ENCODE measurements at places on chromosomes 3 and 15.

- peak; percentile 5 for DNase-seq
Observed at GRCh38 chr3:146625186-146625775, 20.1 kb upstream of the PLSCR5 start.

GRCh38 chr3:189338366-189338765, 166.6 kb downstream of the TPRG1 start:
- no peak for DNase-seq

DNA sequence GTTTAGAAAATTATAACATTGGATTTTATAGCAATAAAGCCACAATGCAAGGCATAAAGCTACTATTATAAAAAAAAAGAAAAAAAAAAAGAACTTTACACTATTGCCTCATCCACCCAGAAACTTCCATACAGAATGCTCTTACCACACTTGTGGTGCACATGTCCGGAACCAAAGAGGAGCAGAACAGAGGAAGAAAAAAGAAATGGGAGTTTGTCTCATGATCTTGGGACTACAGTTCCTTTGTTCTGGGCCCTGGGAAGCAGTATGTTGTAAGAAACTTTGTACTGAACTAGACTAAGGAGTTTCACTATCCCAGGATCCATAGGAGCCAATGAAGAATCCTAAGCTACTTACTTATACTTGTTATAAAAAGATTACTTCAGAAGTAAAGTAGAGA, 36.1 kb downstream of the FMN1 start:
- no peak for DNase-seq

- no peak for DNase-seq
Observed at GRCh38 chr3:141659821-141660613, 78.1 kb upstream of the RNF7 start.

- DNase-seq, result no peak
Observed at GRCh38 chr15:71883447-71883846, 73.1 kb downstream of the NR2E3 start.

GRCh38 chr3:114496874-114497273, 203.0 kb downstream of the TIGIT start:
- DNase-seq, result no peak

- no peak for DNase-seq
Observed at GRCh38 chr15:57440167-57440566, 63.9 kb downstream of the CGNL1 start.

- DNase-seq, result no peak
Observed at GRCh38 chr15:47688573-47689086, 28.7 kb upstream of the SEMA6D start.

- DNase-seq, result no peak
Observed at GRCh38 chr3:122002611-122003010, 19.4 kb downstream of the ILDR1 start.

DNA sequence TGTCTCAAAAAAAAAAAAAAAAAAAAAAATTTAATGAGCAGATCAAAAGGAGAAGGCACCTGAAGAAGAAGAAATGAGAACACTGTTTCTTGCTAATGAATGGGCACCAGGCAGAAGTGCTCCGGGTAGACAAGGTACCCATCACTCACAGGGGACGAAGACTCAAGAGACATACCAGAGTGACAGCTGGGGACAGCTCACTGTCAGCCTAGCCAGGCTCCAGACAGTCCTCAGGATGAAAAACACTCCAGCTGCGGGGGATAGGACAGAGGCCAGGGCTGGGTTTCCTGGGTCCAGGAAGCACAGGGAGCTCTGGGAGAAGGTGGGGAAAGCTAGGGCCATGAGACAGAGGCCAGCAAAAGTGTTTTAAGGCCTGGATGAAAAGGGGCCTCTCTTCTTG, 48.5 kb upstream of the PARL start:
- DNase-seq, result no peak

GRCh38 chr3:108976058-108976457, 22.4 kb upstream of the GUCA1C start:
- DNase-seq, result no peak

DNA sequence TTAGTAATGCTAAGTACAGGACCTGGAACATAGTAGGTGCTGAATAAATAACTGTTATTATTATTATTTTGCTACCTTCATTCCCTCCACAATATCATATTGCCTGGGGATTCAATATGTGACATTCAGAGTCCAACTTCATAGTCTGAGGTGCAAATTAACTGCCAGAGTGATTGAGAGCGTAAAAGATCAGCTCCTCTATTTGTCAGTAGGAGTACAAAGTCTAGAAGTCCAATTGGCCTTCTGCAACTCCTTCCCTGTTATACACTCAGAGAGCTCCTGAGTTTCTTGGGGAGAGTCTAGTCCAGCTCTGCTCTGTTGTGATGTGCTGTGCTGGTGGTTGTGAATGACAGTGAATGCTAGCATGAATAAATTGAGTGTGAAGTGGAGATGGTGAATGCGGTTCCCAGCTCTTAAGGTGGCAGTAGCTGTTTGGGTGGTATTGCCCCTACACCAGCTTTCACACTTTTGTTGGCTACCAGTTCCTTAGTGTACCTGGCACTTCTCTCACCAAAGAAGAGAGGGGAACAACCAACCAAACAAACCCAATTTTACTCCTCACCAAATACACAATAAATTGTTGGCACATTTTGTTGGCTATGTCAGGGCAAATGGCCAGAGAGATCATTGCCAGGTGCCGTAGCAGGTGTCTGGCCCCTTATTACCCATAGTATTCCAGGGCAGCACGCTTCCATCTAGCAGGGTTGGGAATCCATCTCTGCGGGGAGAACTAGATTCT, 270.1 kb upstream of the TBL1XR1 start:
- no peak for DNase-seq

- no peak for DNase-seq
Observed at GRCh38 chr3:190621927-190622326, 108.0 kb downstream of the IL1RAP start.

DNA sequence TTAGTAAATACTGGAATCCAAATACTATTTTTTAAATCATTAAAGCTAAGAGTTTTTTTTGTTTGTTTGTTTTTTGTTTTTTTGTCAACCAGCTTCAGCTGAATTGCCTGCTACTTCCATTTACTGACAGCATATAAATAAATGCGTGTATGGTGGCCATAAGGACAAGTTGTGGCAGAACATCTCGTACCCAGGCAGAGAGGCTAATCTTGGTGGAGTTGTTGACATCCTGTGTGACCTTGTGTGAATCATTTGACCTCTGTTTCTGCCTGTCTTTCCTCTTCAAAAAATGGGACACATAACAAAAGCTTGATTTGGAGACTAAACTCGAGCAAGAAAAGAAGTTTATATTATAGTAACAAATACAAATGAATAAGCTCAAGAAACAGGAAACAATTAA, 734.2 kb downstream of the MCTP2 start:
- DNase-seq, result no peak

DNA sequence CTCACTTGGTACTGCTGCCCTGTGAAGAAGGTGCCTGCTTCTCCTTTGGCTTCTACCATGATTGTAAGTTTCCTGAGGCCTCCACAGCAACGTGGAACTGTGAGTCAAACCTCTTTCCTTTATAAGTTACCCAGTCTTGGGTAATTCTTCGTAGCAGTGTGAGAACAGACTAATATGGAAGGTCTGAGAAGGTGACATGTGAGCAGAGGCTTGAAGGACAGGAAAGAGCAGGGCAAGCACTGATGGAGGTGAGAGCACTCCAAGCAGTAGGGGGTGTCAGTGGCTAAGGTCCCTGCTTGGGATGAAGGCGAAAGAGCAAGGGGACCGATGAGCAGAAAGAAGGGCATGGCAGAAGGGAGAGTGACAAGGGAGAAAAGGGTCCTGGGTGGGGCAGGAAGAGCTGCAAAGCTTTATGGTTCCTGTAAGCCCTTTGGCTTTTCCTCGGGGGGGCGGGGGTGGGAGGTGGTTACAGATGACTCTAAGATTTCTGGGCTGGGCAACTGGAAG, 3.5 kb downstream of the EIF4E3 start:
- no peak for DNase-seq

DNA sequence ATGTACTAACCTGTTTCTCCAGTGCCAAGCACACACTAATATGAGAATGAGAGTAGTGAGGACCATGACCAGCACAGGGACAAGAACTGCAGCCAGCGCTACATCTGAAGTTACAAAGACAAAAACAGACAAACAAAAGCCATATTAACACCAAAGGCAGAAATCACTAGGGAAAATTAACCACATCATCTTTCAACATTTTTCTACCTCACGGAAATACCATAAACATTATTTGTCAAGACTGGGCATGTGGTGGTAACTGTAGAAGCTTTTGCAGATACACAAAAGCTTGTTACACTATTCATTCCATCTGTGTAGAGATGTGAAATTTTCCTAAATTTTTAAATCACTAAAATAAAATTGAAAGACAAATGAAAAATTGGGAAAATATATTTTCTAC, 44.9 kb downstream of the ST3GAL6 start:
- no peak for DNase-seq

- DNase-seq, result no peak
Observed at GRCh38 chr3:147393943-147394883, 12.1 kb downstream of the ZIC4 start.

GRCh38 chr3:15636028-15636709, 34.6 kb downstream of the BTD start:
- DNase-seq, result no peak

DNA sequence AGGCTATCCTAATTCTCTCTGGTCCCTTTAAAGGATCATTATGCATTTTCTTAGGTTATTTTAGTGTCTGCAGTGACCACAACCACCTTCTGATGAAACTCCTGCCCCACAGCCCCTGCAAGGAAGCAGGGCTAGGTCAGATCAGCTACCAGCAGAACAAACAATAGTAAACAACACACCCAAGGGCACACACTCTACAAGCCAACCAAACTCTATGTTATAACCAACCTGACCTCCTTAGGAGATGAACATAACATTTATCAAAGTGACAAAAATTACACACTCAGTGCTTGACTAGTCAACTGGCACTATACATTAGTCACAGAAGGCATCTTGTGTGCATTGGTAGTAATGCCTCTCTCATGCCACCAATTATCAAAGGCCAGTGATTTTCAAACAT, 17.3 kb downstream of the DENND6A start:
- peak; percentile 29 for DNase-seq

- DNase-seq, result no peak
Observed at GRCh38 chr3:125137358-125138033, 75.1 kb downstream of the SLC12A8 start.

DNA sequence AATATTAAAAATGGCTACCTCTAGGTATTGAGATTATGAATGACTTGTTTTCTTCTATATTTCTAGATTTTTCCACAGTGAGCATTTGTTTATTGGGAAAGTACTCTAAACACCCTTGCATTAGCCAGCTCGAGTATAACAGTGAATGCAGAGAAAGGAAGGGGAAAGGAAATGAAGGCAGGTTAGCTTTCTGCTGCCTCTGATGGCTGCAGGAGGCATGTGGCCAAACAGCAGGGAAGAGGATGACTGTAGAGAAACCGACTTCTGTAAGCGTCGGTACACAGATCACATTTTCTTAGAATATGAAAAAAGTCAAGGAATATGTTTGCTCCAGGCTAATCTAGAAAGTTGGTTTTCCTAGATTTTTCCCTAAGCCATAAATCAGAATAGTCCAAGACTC, 19.8 kb downstream of the GNB5 start:
- DNase-seq, result peak; percentile 46

DNA sequence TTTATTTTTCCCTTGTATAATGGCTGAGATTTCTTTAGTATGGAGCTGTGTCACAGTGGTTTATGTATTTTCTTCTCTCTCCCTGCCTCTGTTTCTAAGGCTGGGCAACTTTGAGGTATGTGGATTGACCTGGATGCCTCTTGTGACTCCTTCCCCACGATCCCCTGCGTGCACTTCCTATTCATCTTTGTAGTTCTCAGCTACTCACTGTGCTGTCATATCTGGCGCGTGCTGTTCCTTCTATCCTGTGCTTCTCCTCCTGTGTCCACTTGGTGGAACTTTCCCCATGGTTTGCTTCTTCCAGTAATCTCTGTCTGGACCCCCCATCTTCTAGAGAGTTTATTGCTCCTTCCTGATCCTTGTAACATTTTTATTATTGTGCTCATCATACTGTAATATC, 97.3 kb downstream of the AKAP13 start:
- no peak for DNase-seq

DNA sequence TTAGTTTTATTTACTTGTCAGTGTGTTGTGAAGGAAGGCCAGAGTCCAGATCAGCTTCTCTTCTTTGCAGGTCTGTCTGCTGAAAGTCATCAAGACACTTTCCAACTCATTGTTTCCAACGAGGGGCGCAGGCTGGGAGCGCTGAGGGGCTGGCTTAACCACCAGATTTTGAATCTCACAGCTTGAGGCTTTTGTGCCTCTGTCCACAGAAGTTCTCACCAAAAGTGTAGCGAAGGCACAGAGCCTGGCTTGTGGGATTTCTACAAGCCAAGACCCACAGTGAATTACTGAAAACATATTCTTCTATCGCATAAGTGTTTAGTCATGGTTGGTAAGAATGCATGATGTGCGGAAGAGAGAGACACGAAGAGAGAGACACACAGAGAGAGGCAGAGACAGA, 35.2 kb downstream of the BHLHE40 start:
- DNase-seq, result no peak

GRCh38 chr3:12190221-12190807, 31.6 kb upstream of the TIMP4 start:
- no peak for DNase-seq

- DNase-seq, result no peak
Observed at GRCh38 chr3:138942861-138943623, 3.9 kb downstream of the FOXL2 start.

DNA sequence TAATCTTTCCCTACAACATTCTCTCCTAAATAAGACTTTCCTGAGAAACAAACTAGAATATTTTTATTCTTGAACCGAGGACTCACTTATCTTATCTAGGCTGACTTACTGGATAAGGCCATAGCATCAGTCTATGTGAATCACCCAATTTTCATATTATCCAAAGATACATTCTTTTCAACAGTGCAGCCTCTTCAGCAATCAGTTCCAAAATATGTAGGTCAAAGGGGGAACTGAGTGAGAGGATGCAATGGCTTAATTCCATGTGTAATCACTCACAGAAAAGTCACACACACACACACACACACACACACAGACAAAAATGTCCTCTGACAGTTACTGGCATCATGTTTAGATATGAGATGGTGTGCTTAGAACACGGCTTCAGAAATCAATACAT, 31.5 kb upstream of the MECOM start:
- no peak for DNase-seq

DNA sequence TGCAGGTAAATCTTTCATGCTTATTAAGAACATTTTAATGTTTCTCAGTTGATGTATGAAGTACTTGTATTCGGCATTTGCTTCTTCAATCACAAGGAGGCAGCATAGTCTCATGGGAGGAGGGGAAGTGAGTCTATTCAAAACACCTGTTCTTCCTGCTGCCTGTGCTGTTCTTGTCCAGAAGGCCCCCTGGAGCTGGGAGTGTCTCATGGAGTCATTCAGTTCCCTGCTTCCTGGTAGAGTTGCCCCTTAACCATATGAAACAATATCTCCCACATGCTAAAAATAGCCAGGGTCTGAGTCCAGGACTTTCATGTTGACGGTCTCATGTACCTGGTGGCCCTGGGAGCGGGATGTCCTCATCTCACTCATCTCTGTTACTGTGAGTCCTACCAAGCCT, 15.5 kb upstream of the PPP1R2 start:
- DNase-seq, result peak; percentile 58

GRCh38 chr3:51974277-51974962, 444 bp upstream of the ABHD14A start:
- no peak for DNase-seq

Measured in hematopoietic multipotent progenitor cell treated with erythropoietin and hydrocortisone succinate and interleukin-3 and kit ligand, for 6 days (in vitro differentiated cells).